ENCODE measurements at places on chromosomes 2 and 18. TPM values are rescaled to one million over a fixed set of nuclear protein-coding genes. Genes with fewer than 3 reads are reported as not detected.

The RRM2 gene
- 59.2 TPM for total RNA-seq

The CIB4 gene
- total RNA-seq = not detected

The PLEK gene
- total RNA-seq = under 0.01 TPM

The TUBA3E gene
- not detected for total RNA-seq

The PREB gene
- 39.0 TPM for total RNA-seq

The SLC9A2 gene
- total RNA-seq = under 0.01 TPM

The CDC42EP3 gene
- 66.0 TPM for total RNA-seq

The PROKR1 gene
- not detected for total RNA-seq

The SANBR gene
- 14.0 TPM for total RNA-seq

The C1D gene
- total RNA-seq = 20.3 TPM

The C2orf81 gene
- 0.19 TPM for total RNA-seq

The VWA3B gene
- not detected for total RNA-seq

The RAPGEF4 gene
- 13.9 TPM for total RNA-seq

The BCL11A gene
- total RNA-seq = 0.38 TPM

The RAB6C gene
- not detected for total RNA-seq

All from vein endothelial cell (primary cell).